ENCODE measurements at places on chromosomes 1 and 21.

- DNase-seq, result no peak
Observed at GRCh38 chr1:164589961-164590507, 31.1 kb downstream of the PBX1 start.

DNA sequence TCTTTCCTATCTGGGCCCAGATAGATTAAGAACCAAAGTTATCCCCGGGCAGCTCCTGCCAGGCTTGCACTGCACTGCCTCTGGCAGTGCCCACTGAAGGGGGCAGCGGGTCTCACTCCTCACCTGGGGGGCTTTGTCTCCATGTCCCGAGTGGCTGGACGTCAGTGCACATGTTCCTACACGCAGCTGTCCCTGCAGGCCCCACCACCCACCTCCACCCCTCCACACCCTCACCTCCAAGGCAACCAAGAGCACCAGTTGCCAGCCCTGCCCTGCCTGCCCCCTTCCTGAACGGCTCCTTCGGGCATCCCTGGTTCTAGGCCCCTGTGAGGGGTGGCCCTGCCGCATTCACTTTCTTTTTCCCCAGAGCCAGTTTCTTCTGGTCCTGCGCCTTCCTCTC lies 147.2 kb downstream of the PEX14 start:
- no peak for DNase-seq

GRCh38 chr1:153967107-153967999 lies at the start of gene CREB3L4:
CREB3L4 (plus strand) TSS chr1:153967902; CDS start chr1:153968526, 624 bp downstream.
- DNase-seq, result peak; percentile 97

DNA sequence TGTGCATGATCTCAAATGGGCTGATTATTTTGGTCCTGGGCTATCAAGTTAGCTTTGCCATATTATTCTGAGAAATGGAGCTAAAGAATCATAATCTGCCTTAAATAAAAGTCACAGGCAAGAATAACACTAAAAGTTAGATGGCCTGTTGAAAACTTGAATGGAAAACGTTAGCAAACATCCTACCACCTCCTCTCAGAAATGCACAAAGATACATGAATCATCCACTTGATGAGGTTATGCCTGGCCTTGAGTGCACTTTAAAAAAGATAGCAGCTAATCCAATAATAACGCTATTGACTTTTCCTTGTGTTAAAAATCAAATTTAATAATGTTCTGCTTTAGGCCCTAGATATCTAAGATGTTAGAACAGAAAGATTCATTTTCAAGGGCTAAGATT lies 108.0 kb downstream of the KCNJ6 start:
- DNase-seq, result no peak

DNA sequence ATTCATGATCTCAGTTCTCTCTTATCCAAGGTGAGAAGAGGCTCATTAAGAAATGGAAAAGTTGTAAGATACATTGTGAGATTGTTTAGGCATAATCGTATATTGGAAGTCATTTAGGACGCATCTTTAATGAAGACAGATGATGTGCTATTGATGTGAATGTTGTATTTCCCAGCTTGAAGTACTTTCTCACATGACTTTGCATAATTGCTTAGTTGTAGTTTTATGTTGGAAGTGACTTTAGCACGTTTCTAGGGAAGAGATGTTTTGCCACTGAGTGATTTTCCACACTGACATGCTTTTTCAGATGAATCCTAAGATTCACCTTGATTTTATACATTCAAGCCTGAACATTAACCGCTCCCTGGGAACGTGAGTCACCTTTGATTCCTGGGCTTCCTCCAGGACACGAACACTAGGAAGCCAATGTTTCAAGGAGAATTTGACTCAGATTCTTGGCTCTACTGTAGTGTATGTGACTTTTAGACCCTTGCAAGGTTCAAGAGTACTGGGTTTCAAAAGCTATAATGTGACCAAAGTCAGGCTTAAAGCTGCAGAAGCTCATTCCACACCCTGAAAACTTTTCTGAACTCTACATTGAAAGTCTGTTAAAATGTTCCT lies 27.9 kb downstream of the ANGEL2 start:
- DNase-seq, result no peak

DNA sequence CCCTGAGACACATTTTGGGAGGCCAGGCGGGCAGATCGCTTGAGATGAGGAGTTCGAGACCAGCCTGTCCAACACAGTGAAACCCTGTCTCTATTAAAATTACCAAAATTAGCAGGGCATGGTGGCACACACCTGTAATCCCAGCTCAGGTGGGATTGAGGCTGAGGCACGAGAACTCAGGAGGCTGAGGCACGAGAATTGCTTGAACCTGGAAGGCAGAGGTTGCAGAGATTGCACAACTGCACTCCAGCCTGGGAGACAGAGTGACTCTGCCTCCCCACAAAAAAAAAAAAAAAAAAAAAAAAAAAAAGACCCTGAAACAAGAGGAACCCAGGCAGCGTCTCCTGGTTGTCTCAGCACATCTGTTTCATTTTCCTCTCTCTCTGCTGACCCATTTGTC lies 24.2 kb downstream of the PGM1 start:
- no peak for DNase-seq

DNA sequence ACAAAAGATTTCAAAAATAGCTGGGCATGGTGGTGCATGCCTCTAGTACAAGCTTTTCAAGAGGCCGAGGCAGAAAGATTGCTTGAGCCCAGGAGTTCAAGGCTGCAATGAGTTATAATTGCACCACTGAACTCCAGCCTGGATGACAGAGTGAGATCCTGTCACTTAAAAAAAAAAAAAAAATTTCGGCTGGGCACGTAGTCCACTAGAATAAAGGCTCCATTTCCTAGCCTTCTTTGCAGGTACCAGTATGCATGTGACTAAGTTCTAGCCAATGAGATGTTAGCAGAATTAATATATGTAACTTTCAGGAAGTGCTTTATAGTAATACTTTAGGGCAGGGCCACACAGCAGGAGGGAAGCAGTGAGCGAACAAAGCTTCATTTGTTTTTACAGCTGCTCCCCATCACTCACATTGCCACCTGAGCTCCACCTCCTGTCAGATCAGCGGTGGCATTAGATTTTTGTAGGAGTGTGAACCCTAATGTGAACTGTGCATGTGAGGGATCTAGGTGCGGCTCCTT lies 28.8 kb upstream of the SYDE2 start:
- no peak for DNase-seq

DNA sequence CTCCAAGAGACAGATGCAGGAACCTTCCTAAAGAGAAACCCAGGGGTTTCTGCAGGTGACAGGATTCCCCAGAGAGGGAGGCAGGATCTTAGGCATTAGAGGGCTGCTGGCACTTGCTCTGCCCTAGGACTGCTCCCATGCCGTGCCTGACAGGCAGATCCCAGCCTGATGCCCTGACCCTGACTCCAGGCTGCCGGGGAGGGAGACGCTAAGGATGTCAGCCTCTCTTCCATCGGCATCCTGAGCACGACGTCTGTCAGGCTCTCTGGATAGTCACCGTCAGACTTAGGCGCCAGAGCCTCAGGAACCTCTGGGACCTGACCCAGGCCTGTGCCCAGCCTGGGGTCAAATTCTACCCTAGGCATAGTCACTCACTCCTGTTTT lies 157.1 kb downstream of the NPHP4 start:
- no peak for DNase-seq

DNA sequence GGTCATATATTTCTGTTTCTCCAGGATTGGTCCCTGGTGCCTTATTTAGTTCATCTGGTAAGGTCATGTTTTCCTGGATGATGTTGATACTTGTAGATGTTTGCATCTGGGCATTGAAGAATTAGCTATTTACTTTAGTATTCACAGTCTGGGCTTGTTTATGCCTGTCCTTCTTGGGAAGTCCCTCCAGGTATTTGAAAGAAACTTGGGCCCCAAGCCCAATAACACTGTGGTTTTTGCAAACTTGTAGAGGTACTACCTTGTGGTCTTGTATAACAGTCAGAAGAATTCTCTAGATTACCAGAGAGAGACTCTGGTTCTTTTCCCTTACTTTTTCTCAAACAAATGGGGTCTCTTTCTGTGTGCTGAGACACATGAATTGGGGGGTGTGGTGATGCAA lies 251.4 kb upstream of the B3GALT2 start:
- DNase-seq, result no peak

GRCh38 chr1:204623894-204624361 lies 61.6 kb downstream of the LRRN2 start:
- no peak for DNase-seq

GRCh38 chr1:21913258-21913657 lies 23.9 kb downstream of the HSPG2 start:
- DNase-seq, result no peak

- DNase-seq, result peak; percentile 45
Observed at GRCh38 chr1:62530516-62531154, 66.7 kb upstream of the ANGPTL3 start.

DNA sequence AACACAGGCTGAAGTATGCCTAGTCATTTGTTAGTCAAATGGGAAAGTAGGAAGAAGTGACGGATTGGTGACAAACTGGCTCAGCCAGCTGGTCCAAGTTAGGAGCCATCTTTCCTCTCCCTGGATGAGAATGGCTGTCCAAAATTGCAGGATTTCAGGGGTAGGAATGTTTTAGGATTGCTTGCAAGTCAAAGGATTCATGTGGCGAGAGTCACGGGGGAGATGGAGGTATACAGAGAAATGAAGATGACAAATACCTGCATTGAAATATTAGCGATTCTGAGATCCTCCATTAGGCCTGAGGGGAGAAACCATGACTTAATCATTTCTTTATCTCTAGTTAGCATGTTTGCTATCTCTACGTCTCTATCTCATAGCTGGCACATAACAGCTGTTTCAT lies 41.8 kb upstream of the PIGC start:
- no peak for DNase-seq

GRCh38 chr21:45889256-45889655 lies 92.3 kb upstream of the COL6A1 start:
- DNase-seq, result no peak

GRCh38 chr21:34946385-34946840 lies 102.7 kb downstream of the RUNX1 start:
- DNase-seq, result no peak

- DNase-seq, result no peak
Observed at GRCh38 chr1:204813522-204813921, 57.1 kb upstream of the NFASC start.

- no peak for DNase-seq
Observed at GRCh38 chr1:204286831-204287421, 72.8 kb downstream of the PLEKHA6 start.

DNA sequence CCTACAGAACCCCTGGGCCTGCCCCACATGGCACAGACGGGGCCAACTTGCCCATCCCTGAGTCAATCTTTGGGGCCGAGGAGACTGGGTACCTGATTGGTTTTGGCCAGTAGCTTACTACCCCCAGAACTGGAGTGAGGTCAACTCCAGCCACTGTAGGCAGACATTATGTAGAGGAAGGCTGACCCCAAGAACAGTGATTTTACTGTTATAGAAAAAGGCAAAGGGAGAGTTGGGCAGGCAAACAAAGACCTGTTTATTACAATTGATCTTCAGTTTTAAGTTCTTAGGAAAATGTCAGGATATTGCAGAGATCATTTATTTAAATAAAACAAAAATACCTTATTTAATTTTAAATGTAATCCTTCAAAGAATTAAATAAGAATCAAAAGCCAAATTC lies 653.8 kb downstream of the NPHP4 start:
- DNase-seq, result no peak

GRCh38 chr1:55055084-55055882 lies 15.9 kb downstream of the PCSK9 start:
- no peak for DNase-seq

- DNase-seq, result peak; percentile 8
Observed at GRCh38 chr21:38013741-38014140, 97.5 kb upstream of the KCNJ6 start.

GRCh38 chr1:227314014-227314848 lies 4.1 kb downstream of the CDC42BPA start:
- DNase-seq, result no peak

- DNase-seq, result peak; percentile 80
Observed at GRCh38 chr1:16960560-16961296, 19.7 kb downstream of the MFAP2 start.
